ENCODE measurements at places on chromosomes 1 and 21.

DNA sequence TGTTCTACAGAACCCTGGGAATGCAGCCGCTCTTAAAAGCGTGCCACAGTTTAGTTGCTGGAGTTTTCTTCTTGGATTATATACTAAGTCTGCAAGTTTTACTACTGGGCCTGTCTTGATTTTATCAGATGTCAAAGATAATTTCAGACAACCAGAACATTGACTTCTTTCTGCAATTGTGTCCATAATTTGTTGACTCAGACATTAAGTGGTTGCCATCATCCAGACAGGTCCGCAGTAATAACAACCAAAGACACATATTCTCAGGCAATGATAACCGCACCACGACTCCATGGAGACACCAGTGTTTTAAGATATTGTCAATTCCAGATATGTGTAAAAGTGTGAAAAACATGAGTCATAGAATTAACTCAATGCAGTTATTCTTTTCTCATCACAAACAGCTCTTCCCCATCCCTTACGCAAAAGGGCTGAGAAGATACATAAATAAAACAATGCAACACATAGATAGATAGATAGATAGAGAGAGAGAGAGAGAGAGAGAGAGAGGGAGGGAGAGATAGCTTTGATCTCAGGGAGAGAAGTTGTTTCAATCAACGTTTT is 90.4 kb upstream of the FMN2 start:
- no peak for DNase-seq

GRCh38 chr1:109840011-109840629 is 70.5 kb upstream of the CSF1 start:
- no peak for DNase-seq

GRCh38 chr1:41354956-41355355 is 6.3 kb upstream of the FOXO6 start:
- no peak for DNase-seq

DNA sequence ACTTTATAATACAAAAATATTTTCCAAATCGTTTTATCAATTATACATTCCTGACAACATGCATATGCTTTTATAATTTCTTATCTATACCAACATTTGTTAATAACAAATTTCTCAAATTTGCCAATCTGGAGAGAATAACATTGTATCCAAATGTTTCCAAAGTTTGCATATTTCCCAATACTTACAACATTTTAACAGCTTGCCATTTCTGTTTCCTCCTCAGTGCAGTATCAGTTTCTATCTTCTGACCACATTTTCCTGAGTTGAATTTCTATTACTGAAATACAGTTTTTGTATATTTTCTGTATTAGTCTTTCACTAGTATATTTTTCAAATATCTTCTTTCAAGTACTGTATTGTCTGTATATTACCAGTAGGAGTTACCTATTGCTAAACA is 1594.3 kb downstream of the PLA2G4A start:
- DNase-seq, result no peak

GRCh38 chr1:234918961-234919761 is 209.5 kb downstream of the TOMM20 start:
- no peak for DNase-seq

DNA sequence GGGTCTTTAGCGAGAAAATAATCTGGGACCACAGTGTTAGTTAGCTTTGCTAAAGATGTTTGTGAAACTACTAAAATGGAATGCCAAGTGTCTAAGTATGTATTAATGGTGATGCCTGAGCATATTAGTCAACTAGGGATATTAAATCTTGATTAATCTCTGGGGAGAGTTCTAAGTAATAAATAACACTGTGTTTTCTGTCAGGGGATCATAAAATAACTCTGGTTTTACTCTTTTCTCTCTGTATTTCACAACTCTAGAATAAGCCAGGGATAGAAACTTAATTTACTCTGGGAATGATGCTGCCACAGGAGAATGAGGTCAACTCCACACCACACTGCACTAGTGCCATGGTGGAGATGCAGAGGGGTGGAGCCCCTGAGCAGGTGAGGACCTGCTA is 399.2 kb downstream of the PTBP2 start:
- DNase-seq, result no peak

DNA sequence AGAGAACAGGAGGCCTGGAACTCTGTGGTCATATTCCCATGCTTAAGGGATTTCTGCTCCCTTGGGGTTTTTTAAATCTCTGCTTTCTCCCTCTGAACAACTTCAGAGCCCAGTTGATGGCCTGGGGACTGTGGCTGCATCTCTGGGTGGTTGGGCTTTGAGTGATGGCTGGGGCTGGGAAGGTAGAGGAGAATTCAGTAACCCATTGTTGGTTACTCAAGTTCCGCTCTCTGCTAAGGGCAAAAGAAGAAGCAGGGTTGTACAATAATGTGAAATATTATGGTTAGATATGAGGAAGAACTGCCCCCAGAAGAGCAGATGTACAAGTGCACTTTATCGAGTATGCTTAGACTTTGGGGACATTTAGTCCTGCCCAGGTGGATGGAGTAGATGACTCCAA is 72.1 kb upstream of the CNTN2 start:
- no peak for DNase-seq

- DNase-seq, result no peak
Measured at GRCh38 chr1:96533820-96534219, 187.8 kb upstream of the PTBP2 start.

GRCh38 chr1:97366984-97367383 is 553.9 kb downstream of the DPYD start:
- DNase-seq, result no peak

GRCh38 chr1:3955196-3955772 is 55.2 kb upstream of the C1orf174 start:
- no peak for DNase-seq

DNA sequence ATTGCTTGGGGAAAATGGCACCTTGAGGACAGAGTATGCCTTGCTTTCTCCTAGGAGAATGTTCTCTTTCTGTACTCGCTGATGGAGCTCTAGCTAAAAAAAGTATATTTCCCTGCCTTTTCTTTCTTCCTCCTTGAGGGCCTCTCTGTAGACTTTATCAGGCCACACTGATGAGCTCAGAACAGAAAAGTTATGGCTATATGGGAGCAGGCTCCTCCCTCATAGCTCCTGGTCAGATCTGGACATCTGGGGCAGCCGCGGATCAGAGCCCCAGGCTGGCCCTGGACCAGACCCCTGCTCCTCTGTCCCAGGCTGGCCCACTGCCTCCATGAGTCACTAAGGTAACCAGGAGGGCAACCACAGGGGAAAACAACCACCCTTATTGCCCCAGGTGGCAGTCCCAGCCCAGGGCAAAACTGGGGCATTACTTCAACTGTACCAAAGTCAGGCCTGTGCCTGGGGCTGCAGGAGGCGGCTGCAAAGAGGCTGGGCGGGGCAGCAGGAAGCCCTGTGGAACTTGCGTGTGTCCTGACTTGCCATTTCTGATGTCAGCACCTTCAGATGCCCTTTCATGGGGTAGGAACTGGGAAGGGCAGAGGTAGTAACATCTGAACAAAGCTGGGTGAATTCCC is 26.3 kb upstream of the ZNF648 start:
- DNase-seq, result no peak

DNA sequence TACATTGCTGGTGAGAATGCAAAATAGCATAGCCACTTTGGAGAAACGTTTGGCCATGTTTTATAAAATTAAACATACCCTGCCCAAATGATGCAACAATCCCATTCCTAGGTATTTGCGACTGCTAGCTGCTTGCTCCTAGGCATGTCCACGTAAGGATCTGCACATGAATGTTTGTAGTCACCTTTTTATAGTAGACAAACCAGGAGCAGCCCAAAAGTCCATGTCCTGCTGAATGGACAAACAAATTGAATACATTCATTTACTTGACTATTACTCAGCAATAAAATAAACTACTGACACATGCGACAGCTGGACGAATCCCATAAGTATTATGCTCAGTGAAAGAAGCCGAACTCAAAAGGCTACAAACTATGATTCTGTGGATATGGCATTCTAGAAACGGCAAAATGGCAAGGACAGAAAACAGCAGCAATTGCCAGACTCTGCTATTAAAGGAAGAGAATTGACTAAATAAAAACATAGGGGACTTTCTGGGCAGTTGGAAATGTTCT is 161.9 kb upstream of the GALNT2 start:
- no peak for DNase-seq

DNA sequence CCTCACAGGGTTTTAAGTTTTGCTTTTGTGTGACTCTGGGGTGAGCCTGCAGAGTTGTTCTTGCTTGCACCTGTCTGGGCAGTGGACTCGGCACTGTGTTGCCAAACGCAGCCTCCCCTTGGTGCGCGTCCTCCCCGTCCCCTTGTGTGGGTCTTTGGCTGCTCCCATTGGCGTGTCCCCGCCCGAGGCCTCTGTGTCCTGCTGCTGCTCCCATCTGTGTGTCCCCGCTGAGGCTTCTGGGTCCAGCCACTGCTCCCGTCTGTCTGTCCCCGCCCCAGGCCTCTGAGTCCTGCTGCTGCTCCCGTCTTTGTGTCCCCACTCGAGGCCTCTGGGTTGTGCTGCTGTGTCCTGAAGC is 62.8 kb downstream of the PCNT start:
- no peak for DNase-seq

- DNase-seq, result no peak
Measured at GRCh38 chr1:8669606-8670335, 147.7 kb downstream of the RERE start.

- no peak for DNase-seq
Measured at GRCh38 chr1:187638733-187639434, 810.1 kb downstream of the PLA2G4A start.

DNA sequence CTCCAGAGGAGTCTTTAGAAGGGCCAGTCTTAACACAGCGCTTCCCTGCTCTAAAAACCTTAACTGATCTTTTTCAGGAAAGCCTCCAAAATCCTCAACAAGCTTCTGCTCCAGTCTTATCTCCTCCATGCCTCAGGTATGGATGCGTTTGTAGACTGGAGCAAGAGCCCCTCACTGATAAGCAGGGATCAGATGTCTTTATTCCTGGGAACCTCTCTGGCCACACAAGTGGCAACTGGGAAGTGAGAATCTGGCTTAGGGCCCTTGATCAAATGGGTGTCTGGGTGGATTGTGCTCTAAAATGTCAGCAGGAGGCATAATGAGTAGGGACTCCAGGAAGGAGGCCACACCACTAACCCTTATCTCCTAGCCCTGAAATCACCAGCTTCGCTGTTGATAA is 1.4 kb downstream of the ZBTB8A start:
- DNase-seq, result no peak

- DNase-seq, result no peak
Measured at GRCh38 chr1:22508991-22509390, 54.3 kb upstream of the EPHA8 start.

GRCh38 chr1:161119092-161119903 is 1.4 kb downstream of the NIT1 start:
- no peak for DNase-seq

DNA sequence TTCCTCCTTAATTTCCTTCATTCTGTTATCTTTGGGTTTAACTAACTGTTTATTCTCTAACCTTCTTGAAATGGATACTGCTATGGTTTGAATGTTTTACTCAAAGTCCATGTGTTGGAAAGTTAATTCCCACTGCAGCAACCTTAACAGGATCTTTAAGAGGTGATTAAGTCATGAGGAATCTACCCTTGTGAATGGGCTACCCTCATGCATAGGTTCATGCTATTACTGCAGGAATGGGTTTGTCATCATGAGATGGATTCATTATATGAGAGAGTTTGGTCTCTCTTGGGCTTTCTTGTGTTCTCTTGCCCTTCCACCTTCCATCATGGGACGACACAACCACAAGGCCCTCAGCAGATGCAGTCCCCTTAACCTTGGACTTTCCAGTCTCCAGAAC is 516.9 kb downstream of the ADGRL2 start:
- no peak for DNase-seq

DNA sequence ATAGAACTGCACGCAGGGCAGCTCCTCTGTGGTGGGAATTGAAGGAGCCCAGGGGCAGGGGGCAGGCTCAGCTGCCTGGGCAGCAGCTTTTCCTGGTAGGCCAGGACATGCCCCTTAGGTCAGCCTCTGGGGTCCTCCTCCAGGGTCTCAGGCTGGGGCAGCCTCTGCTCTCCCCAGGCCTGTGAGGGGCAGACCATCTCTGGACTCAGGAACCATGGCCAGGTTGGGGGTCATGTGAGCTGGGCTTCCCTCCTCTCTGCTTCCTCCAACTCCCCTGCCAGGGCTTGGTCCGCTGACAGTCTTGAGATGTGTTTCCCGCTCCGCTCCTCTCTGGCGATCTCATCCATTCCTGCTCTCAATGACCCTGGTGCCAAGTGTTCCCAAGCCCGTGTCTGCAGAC is 5.7 kb downstream of the C1orf210 start:
- no peak for DNase-seq
